Mesenteric fat pad (tissue), 1 donor: ENCODE measurements at places on chromosomes 16 and 17.
A peak's percentile ranks its signal among the peaks of the same experiment; 100 is the strongest.

DNA sequence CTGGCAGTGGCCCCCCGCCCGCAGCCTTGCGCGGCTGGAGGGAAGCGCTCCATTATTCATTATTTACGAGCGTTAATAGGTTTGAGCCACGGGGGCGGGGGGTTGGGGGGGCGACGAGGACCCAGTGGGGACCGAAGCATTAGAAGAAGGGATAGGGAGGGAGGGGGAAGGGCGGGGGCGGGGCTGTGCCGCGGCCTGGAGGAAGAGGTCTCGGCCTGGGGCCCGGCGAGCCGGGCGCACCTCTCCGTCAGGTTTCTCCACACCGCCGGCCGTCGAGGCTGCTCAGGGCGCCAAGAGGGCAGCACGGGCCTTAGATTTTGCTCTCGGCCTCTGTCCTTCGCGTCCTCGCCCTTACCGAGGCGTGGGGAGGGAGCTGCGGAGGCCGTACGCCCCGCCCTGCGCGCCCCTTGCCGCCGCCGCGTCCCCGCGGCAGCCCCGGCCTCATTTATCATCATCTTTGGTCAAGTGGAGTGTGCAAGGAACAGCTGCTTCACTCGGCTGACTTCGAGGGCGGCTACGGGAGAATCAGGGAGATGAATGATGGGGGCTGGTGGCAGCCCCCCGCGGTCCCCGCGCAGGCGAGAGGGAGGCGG, 54.2 kb downstream of the SREBF1 start:
- DNase-seq, result no peak

DNA sequence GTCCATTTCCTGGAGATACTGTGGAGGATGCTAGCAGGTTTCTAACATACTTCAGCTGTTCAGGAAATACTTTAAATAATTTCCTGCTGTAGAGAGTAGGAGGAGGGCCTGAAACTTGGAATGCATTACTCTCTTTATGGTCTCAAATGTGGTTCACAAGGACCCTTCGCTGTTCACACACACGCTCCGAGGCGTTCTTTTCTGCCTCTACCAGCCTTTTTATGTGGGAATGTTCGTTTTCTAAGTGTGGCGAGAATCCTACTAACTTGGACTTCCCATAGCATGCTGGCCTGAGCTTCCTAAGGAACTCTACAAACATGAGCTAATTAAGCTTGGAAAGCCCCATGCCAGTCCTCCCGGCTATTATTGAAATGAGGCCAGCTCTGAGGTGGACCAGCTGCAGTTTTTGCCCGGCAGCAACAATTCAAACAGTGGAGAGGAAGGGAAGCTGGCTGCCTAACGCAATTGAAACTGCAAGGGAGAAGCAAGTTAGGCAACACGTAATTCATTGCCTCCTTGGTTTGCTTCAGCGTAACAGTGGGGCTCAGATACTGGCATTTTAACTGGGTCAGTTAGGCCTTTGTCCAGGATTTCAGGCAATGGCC, 18.9 kb downstream of the KPNA2 start:
- DNase-seq, result peak; percentile 55

DNA sequence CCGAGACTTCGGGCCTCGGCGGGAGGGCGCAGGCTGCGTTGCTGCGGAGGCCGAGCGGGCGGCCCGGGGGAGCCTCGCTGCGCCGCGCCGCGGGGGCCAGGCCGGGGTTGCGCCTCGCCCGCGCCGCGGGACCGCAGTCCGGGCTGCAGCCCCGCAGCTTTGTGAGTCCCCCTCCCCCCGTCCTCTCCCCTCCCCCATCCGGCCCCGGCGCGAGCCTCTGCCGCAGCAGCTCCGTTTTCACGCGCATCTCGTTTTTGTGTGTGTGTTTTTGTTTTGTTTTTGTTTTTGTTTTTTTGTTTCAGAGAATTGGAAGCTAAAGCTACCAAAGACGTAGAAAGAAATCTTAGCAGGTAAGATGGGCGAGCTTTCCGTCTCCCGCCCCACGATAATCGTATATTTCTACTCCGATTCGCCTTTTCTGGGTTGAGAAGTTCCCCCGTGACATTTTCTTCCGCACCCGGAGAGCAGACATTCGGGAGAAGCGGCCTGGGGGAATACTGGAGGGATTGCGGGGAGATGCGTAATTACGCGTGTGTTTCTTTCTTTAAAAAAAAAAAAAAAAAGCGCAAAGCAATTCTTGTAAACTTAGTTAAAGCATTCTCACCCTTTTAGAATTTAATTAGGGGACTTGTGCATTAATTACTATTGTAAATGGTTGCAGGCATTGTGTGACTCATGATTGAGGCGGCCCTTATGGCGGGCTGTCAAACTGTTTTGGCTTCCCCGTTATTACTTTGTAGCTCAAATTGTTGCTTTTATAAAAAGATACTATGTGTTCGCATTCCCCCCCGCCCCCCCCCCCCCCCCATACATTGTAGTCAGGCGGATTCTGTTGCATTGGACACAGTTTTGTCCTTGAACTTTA, 732 bp downstream of the TNRC6A start:
- DNase-seq, result no peak

GRCh38 chr16:65576631-65577030, 454.8 kb upstream of the CDH11 start:
- no peak for DNase-seq

- DNase-seq, result no peak
Measured at GRCh38 chr17:2483084-2483483, 28.6 kb downstream of the METTL16 start.

- no peak for DNase-seq
Measured at GRCh38 chr16:83661656-83662055, 146.1 kb upstream of the HSBP1 start.

DNA sequence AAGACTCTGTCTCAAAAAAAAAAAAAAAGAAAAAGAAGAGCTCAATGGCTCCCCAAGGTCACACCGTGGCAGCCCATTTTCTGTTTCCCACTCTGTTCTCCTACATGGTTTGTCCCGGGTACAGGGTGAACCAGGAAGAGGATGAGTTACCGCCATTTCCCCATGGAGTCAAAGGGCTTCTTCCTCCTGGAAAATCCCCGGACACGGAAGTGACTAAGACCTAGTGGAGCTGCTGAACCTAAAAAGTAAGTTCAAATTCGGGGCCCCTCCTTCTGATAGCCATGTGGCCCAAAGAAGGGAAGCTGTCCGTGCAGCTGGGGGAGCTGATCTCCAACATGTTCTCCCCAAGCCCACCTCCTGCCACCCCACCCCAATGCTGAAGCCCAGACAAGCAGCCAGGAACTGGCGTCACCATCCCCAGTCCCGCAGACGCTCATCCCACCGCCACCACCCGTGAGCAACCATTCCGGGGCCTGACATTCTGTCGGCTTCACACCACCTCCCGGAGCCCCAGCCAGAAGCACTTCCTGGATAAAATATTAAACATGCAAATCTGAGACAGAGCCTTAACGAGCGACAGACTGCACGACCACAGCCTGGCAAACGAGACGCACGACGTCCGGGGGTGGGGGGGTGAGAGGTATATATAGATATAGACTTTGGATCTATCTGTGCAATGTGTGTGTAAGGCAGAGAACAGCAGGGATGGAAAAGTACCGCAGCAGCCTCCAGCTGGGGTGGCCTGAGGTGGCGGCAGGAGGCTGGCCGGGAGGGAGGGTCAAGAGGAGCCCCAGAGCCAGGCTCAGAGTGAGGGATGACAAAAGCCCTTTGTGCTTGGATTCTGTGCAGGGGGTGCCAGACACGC, 17.6 kb downstream of the EPOP start:
- no peak for DNase-seq

- DNase-seq, result no peak
Measured at GRCh38 chr17:82892899-82893565, 53.2 kb upstream of the ZNF750 start.

- DNase-seq, result no peak
Measured at GRCh38 chr16:31458073-31458843, 1.0 kb upstream of the ARMC5 start.

GRCh38 chr16:58485184-58485887, 14.6 kb upstream of the NDRG4 start:
- no peak for DNase-seq

- DNase-seq, result no peak
Measured at GRCh38 chr17:78925662-78926555, 722 bp upstream of the TIMP2 start.

DNA sequence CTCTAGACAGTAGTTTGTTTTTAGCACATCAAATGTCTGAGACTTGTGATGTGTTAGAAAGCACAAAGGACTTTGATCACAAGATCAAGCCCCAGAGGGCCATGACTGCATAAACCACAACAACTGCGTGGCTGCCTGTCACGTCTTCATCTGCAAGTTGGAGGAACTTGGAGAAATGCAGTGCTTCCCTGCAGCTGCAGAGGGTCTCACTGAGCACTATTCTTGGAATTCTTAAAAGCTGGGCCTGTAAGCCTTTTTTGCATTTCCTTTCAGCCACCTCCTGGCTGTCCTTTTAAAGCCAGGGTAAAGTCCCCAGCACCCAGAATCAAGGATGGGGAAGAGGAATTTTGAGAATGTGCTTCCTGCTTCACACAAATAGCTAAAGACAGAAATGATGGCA, 431.3 kb downstream of the MAF start:
- DNase-seq, result no peak

DNA sequence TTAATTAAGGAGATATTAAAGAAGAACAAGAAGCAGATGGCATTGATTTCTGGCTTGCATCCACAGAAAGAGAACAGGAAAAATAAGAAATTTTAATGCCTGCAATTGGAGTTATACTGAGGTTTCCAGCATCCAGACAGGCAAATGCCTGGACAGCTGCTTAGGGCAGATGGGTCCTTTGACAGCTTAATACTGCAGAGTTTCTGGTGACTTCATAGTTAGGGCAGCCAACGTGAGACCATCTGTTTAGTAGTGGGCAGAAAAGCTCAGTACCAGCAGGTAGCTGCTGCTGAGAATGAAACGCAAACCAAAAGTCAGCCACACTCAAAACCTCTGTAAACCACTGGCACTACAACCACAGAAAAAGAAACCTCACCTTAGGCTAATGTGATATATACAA, 109.8 kb downstream of the CDK5R1 start:
- no peak for DNase-seq

DNA sequence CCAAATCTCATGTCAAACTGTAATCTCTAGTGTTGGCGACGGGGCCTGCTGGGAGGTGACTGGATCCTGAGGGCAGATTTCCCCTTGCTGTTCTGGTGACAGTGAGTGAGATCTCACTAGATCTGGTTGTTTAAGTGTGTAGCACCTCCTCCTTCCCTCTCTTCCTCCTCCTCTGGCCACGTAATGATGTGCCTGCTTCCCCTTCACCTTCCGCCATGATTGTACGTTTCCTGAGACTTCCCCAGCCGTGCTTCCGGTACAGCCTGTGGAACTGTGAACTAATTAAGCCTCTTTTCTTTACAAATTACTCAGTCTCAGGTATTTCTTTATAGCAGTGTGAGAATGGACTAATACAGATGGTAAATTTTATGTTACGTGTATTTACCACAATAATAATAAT, 49.2 kb downstream of the METTL16 start:
- no peak for DNase-seq

DNA sequence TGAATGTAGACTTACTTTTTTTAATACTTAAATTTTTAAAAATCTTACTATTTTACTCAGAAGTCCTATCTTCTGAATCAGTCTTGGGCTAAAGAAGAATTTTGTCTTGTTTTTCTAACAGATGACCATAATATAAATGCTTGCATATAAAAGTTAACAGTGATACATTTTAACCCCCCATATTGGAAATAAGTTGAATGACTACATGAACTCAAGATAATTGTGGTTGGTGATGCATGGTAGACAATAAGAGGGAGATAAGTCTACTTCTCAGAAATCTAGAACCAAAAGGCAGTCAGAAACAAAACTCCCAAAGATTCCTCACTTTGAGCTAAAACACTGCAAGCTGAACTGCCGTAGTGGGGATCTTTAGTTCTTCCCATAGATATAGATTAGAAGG, 868.4 kb upstream of the SOX9 start:
- DNase-seq, result no peak

GRCh38 chr17:37766971-37767370, 22.1 kb upstream of the HNF1B start:
- no peak for DNase-seq

- no peak for DNase-seq
Measured at GRCh38 chr17:8922928-8923327, 42.6 kb downstream of the PIK3R5 start.

GRCh38 chr17:9221147-9221921, 200.0 kb downstream of the NTN1 start:
- no peak for DNase-seq

DNA sequence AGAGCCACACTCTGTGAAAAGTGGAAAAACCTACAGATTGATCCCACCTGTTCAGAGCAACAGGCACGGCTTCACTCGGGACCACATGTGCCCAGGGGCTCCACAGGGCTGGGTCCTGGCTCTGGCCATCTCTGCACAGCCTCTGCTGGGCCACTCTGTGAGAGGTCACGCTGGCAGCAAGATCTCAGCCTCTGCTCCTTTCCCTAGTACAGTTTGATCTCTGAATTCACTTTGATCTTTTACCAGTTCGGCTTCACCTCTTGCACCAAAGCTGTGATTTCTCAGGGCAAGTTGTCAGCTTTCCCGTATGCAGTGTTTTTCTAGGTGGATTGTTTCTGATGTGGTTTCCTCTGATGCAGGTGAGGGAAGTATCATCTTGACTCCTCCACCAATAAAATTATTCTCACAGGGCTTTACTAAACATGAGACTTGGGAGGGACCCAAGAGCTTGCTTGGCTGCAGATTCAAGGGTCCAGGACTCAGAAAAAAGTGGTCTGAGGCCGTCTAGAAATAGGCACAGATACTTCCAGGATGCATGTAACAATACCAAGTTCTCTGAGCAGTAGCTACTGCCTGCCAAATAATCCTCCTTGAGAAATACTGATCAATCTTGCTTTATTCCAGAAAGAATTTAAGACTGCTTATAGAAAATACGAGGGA, 24.0 kb upstream of the ALDH3A1 start:
- no peak for DNase-seq

- DNase-seq, result no peak
Measured at GRCh38 chr17:58323366-58324055, 5.1 kb downstream of the TSPOAP1 start.

- DNase-seq, result no peak
Measured at GRCh38 chr16:89953671-89954406, 5.3 kb downstream of the DEF8 start.

GRCh38 chr17:81345228-81346089, 49.8 kb upstream of the BAHCC1 start:
- peak; percentile 96 for DNase-seq
